ENCODE measurements at places on chromosomes 4 and X.

- peak; percentile 53 for DNase-seq
Observed at GRCh38 chrX:77431227-77431626, 16.0 kb upstream of the FGF16 start.

- no peak for DNase-seq
Observed at GRCh38 chrX:44152852-44153251, 179.7 kb upstream of the NDP start.

DNA sequence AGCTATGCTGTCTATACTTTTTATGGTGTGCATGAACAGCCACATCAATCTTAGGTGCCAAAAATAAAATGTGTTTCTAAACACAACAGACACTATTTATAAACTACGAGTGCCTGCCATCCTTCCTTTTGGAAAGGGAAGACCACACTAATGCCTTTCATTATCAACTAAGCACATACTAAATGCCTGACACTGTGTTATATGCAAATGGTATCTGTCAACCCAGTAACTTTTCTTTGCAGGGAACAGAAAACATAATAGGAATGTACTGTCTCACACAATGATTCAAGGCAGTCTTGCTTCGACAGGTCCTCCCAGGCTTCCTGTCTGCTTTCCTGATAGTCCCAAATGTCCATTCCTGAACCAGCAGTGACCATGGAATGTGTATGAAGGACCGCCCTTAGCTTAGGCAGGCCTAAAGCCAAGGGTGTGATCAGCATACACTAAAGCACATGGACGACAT is 43.8 kb downstream of the ADGRA3 start:
- no peak for DNase-seq

GRCh38 chr4:24914460-24914859 is 1.6 kb upstream of the CCDC149 start:
- DNase-seq = no peak

DNA sequence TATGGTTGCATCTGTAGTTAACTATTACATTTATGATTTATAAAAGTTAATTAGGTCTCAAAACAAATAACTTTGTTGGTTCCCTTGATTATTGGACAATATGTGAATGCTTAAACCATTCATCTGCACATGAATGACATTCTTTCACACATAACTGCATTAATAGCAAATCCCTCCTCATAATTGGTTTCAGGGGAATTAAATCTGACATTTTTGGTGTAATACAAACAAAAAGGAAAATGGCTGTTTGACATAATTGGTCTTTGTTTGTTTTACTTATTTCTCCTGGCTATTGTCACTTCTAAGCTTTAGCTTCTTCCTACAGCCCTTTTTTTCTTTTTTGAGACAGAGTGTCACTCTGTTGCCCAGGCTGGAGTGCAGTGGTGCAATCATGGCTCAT is 71.9 kb downstream of the TBC1D9 start:
- no peak for DNase-seq

DNA sequence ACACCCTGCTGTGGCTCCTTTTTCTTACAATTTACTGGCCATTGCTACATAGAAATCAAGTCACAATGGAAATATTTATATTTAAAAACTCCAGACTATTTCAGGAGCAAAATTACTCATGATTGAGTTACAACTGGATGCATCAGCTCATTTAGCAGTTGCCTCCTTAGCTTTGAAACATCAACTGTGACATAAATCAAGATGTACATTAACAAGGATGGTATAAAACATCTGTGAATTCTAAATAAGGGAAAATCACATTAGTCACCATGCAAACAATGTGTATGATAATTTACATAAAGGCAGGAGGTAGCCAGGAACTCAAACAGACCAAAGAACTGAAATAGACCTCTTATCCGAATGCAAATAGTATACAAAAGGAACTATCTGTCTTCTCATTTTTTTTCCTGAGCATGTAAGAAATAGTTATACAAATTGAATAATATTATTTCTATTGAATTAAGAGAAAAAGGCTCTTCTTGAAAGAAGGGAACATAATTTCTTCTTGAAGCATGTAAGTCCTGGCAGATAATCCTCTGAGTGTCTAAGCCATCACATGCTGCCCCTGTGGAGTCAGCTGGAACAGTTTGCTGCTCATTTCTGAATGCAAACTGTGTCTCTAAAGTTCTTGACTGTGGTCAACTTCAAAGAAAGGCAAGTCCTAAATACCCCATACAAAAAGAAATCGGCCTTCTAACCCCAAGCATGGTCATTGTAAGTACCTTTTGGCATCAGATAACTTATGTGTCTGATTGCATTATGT is 151.2 kb downstream of the NAA11 start:
- DNase-seq = no peak

- DNase-seq = no peak
Observed at GRCh38 chr4:54065282-54066087, 1.1 kb upstream of the CHIC2 start.

DNA sequence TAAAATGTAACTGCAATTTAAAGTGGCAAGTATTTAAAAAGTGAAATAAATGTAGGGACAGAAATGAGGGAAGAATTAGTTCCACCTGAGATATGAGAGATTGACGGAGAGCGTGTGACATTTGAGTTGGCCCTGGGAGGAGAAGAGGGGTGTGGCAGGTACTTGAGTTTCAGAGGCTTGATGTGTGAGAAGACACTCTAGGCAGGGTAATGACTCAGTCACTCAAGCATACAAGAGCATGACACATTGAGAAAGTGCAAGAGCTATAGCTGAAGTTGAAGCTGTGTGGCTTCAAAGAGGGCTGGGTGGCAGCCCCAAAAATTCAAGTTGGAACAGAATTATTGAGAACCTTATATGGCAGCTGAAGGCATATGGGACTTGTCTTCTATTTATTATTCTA is 420.5 kb downstream of the SLITRK2 start:
- DNase-seq = no peak

DNA sequence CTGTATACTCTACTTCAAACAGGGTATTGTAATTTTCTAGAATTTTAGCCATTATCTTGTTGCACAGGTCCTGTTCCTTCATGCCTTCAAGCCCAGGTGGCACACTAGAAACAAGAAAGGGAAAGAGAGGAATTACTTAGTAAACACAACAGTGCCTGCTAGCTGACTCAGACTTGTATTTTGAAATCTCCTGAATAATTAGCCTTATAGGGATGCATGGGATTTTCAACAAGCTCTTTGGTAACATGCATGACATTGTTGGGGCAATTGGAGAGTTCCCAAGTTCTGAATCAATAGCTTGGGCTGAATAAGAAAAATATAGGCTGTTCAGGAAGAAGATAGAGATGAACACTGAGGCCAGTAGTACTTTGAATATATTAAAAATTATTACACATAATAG is 118.8 kb downstream of the FAM13A start:
- DNase-seq = no peak

DNA sequence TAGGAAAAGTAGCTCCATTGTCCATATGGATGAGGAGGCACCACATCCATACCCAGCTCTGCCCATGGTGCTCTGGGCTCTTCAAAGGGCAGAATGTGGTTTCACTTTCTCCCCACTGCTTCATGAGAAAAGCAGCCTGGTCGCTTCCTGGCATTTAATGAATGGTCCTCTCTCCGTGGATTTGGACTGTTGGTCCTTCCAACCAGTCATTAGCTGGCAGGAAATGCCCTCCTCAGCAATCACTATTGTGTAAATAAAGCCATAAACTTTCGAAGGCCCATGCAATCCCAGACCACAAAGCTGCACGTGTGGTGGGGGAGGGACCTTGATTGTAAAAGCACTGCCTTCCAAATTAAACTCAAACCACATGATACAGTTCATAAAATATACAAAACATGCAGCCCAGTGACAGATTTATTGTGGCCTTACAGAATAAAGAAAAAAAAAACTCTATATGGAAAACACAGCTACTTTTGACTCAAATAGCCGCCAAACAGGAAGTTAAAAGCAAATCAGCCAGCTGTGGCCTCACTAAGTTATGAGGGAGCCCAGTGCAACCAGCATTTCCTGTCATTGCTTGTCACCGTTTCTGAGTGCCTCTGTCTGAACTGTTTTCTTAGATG is 8.1 kb downstream of the MBNL3 start:
- DNase-seq = peak; percentile 59

GRCh38 chr4:15104825-15105224 is 102.5 kb downstream of the CPEB2 start:
- DNase-seq = no peak

DNA sequence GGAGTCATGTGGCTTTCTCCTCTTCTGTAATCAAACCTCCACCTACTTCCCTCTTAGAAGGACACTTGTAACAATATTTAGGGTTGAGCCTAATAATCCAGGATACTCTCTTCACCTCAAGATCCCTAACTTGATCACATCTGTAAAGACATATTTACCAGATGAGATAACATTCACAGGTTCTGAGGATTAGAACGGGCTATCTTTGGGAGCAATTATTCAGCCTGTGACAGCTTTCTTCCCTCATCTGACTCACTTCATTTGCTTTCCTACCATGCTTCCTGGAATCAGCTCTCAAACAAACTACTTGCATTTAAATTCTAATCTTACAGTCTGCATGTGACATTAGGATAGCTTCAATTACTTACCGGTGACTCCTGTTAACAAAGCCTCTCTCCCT is 133.5 kb upstream of the NDST3 start:
- DNase-seq = no peak

DNA sequence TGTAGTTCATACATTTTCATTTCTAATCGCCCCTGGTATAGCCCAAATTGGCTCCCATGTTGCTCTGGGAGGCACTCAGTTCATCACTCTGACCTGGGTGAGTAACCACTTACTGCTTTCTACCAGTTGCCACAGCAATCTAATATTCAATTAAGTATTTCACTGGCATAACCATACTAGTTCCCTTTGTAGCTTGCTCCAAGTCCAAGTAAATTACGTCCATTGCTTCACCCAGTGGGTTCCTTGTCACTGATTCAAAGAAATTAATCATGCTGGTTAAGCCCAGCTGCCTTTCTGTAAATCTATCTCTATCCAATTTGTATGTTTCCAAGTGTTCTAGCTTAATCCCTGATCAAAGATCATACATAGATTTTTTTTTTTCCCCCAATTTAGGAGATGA is 92.0 kb upstream of the CBR4 start:
- no peak for DNase-seq

DNA sequence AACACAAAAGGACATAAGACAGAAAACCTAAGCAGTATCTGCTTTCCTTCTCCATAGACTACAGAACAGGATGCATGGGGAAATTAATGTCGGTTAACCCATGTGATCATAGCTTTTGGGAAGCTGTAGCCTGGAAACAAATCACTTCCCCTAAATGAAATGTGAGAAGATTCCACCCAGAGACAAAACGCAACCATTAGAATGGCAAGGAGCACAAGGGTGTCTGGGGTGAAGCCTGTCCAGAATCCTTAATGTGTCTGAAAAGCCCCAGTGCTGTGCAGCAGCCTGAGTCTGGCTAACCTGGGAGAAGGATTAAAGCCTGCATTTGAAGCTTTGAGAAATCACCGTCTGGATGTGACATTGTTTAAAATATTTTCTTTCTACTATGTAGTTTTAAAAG is 213.3 kb downstream of the ANKRD50 start:
- DNase-seq = no peak

DNA sequence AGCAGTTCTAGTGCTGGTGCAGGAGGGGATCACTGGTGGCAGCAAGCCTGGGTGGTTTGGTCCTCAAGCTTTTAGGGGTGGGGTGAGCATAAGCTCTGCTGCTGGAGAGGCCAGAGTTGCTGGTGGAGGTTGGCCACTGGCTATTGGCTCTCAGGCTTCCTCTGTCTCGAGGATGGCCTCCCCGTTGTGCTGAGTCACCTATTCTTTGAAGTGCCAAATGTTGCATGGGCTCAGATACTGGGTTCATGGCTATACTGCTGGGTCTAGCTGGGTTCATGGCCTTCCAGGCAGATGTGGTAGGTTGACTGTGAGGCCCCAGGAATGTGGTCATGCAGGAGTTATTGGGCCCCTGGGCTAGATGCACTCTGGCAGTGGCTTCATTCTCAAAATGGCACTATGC is 466.3 kb downstream of the NAF1 start:
- no peak for DNase-seq

- peak; percentile 69 for DNase-seq
Observed at GRCh38 chrX:63993936-63994335, 208.9 kb upstream of the ARHGEF9 start.

DNA sequence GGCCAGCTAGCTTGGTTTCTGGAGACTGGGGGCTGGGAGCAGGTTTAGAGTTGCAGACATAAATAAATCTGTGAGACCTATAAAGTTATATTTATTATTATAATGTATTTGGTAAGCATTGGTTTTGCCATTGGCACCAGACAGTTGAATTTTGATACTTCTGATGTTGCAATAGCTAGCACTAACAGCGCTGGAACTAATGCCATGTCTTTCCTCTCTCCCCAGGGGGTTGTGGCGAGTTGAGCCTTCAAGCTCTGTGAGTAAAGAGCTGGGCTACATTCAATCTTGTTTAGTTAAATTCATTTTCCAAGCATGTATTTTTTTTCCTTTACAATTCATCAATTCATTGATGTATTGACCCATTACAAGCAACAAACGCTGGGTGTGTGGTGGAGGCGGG is 358.7 kb upstream of the NR3C2 start:
- no peak for DNase-seq

DNA sequence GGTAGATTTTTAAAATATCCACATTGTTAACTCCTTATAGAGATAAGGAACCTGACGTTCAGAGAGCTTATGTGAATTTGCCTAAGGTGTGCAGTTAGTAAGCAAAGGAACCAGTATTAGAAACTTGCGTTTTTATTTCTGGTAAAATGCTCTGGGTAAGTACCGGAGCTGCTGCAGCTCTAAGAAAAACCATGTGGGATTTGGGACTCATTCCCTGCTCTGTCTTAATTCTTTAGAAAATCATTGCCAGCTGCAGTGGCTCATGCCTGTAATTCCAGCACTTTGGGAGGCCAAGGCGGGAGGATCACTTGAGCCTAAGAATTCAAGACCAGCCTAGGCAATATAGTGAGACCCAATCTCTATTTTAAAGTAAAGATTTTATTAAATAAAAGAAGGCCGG is 5.8 kb downstream of the CCKAR start:
- no peak for DNase-seq

DNA sequence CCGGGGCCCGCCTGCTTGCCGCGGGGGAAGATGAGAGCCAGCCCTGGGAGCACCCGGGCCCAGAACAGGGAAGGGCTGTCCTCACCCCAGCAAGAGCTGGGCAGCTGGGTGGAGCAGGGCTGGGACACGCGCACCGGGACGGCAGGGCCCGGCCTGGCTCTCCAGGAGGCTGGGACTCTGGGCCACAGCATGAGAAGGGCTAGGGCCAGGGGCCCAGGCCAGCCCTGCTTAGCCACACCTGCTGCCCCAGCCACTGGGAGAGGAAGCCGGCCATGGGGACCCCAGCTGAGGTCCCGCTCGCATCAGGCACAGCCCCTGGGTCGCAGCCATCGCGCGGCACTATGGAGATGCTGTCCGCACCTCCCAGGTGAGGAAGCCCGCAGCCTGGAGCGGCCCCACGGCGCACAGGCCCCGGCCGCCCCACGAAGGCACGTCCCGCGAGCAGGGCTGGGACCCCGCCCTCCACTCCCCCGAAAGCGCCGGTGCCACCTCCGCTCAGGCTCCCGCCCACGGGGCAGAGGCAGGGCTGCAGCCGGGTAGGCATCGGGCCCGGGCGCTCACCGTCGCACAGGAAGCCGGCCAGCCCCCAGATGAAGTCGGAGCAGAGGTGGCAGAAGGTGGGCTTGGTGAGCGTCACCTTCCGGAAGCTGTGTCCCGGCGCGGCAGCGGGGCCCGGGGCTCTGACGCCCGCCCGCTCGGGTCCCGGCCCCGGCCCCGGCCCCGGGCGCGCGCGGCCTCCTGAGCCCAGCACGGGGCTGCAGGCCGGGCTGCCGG is 531 bp downstream of the DGKQ start:
- no peak for DNase-seq

- peak; percentile 69 for DNase-seq
Observed at GRCh38 chrX:24081661-24082154, 27.0 kb downstream of the EIF2S3 start.
